NCI-H524 (cell line): ENCODE measurements at places on chromosomes 1 and 21.

DNA sequence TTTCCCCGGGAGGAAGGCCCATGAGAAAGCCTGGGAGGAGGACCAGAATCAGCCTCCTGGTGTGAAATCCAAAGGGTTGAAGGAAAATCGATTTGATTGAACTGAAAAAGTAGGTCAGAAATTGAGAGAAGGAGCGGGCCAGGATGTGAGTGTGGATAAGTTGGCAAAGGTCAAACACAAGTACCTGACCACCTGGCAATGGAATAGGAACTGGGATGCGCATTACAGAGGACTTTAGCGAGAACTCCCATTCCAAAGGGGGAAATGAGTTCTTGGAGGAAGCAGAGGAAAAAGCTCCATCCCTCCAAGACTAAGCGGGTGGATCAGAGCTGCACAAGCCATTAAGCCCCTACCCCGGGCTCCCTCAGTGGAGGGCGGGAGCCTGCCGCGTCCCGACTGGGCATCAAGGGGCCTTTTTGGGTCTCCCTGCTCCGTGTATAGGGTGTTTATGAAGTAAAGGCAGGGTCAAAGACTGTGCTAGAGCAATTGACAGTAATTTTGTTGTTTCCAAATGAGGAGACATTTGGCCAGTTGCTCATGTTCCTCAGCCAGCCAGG lies 56.4 kb downstream of the TGFB2 start:
- DNase-seq = no peak

- peak; percentile 70 for DNase-seq
These were observed 68.8 kb upstream of the SSX2IP start for GRCh38 chr1:84758968-84759491.

DNA sequence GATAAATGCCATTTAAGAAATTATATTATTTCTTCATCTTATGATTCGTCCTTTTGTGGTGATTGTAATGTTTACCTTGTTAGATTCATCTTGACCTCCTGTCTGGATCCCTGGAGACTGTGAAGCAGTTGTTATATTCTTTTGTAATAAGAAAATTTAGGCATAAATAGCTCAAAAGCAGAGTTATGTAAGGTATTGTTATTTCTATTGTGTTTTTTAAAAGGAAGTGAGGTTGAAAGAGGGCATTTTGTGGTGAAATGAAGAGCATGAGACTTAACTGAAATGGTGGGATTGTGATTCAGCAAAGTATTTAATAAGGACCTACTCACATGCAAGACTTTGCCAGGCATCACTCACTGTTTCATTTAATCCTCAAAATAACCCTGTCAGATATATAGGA lies 104.0 kb downstream of the PDE4B start:
- DNase-seq = no peak

- no peak for DNase-seq
These were observed 1.3 kb downstream of the CMPK1 start for GRCh38 chr1:47334765-47335435.

DNA sequence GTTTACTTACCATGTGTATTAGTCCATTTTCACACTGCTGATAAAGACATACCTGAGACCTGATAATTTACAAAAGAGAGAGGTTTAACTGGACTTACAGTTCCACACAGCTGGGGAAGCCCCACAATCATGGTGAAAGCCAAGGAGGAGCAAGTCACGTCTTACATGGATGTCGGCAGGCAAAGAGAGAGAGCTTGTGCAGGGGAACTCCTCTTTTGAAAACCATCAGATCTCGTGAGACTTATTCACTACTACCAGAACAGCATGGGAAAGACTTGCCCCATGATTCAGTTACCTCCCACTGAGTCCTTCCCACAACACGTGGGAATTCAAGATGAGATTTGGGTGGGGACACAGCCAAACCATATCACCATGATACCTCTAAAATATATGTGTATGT lies 39.3 kb upstream of the ERRFI1 start:
- DNase-seq = no peak

- DNase-seq = no peak
These were observed 6.2 kb upstream of the LBR start for GRCh38 chr1:225434046-225434445.

- DNase-seq = no peak
These were observed 116.5 kb downstream of the BRINP2 start for GRCh38 chr1:177287270-177287669.

GRCh38 chr1:206754011-206754410 lies 16.6 kb upstream of the IL19 start:
- DNase-seq = no peak

- DNase-seq = no peak
These were observed 2.6 kb downstream of the LRRC41 start for GRCh38 chr1:46300673-46301405.

GRCh38 chr1:245768596-245768995 lies 613.8 kb downstream of the KIF26B start:
- no peak for DNase-seq

GRCh38 chr1:207031632-207032264 lies 808 bp downstream of the C1orf116 start:
- DNase-seq = no peak

DNA sequence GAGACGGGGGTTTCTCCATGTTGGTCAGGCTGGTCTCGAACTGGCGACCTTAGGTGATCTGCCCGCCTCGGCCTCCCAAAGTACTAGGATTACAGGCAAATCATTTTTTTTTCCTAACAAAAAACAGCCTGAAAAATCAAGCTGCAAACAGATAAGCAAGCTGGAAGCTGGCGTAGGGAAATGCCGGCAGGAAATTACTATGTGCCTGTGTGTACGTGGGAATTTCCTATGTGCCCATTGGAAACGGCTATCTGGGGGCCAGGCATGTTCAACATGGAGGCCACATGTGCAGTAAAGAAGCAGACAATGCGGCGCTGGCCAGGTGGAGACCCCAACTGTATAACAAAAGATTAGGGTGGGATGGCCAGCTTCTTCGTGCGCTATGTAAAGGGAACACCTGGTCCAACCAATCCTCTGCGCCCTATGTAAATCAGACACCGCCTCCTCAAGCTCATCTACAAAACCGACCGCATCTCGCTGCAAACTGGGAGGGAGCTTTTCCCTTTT lies 9.1 kb upstream of the AADACL4 start:
- DNase-seq = no peak

GRCh38 chr1:40620150-40620549 lies 45.3 kb downstream of the RIMS3 start:
- DNase-seq = no peak

GRCh38 chr1:82015444-82015843 lies 214.7 kb downstream of the ADGRL2 start:
- no peak for DNase-seq

DNA sequence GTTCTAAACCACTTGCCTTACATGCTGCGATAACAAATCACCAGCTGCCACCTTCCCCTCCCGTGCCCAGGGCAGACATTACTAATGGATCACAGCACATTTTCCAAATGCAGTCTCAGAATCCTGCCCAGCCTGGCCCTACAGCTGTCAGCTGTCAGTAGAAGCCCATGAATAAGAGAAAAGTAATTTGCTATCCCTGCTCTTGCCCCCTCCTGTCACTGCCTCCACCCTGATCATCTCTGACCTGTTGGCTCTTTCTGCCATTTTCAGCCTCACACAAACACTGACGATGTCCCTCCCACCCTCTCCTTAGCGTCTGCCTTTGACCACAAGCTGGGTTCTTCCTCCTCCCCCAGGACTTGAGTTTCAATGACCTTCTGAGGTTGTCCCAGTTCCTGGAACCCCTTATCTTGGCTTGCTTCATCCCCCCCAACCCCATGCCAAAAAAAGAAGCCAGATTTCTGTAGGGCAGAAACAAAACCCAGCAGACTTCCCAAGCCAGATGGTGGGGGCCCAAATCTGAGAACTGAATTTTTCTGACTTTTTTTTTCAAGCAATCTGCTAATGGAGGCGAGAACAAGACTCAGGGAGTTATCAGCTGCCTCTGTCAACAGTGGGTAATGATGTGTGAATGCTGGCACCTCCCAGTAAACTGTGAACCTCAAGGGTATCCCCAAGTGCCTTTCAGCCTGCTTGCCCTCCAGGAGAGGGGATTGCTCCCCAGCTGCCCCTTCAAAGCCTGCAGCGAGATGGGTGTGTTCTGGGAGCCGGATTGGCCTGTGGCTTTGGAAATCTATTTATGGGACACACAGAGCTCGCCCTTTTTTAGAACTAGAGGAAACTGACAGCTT lies 216.5 kb upstream of the VAMP3 start:
- no peak for DNase-seq

DNA sequence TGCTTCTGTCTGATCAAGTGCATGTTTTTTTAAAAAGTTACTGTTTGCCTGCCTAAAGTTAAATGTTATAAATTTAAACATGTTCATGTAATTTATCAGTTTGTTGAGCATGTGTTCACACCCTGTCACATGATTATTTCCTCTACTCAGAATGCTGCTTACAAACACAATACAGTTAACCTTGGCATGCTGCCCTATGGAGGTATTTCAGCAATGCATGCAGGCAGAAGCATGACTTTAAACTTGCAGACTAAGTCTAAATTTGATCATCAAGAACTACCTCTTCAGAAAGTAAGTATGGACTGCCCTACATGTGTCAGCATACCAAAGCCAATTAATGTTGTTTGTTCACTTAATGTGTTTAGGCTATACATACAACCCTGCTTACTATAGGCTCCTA lies 161.6 kb downstream of the LRRC40 start:
- no peak for DNase-seq

DNA sequence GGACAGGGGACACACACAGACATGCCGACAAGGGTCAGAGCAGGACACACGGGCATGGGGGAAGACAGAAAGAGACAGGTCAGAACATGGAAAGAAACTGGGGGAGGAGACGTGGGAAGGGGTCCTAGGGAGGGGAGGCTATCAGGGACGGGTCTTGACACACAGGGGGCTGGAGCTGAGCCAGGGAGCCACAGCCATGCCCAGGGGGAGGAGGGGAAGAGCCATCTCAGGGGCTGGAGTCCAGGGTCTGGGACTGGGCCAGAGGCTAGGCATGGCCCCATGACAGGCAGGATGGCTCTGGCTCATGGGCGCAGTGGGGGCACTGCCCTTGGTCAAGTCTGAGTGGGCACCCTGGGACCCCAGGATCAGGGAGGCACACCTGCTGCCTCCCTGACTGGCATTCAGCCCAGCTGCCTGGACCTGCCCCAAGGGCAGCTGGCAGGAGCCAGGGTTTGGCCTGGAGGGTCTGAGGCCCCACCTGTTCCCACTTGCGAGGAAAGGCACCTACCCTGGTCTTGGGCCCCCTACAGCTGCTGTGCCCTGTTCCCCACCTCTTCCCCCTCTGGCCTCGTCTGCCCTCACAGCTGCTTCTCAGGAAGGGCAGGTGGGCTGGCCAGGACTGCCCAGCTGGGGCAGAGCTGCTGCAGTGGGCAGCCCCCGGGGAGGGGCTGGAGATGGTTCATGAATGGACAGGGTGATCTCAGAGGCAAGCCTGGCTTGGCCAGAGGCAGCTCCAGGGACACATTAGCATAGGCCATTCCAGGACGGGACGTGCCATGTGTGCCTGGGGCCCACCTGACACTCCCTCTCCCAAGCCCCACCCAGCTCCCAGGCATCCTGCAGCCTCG lies 42.9 kb downstream of the HSPG2 start:
- no peak for DNase-seq

- no peak for DNase-seq
These were observed 6.2 kb upstream of the PRDM16 start for GRCh38 chr1:3062616-3063378.

DNA sequence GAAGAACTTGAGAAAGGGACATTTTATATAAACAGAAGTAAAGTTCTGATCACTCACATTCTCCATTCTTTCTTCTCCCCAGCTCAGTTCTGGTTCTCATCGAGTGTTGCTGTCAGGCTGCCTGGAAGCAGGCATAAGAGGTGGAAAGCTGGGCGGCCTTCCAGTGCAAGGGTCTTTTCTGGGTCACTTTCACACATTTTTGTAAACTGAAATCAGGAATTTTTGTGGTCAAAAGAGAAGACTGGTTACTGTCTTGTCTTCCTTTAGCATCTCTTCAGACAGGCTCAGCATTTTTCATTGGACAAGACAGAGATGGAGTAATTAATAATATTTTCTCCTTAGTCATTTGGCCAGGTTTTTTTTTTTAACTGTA lies 93.7 kb downstream of the CTH start:
- DNase-seq = no peak

DNA sequence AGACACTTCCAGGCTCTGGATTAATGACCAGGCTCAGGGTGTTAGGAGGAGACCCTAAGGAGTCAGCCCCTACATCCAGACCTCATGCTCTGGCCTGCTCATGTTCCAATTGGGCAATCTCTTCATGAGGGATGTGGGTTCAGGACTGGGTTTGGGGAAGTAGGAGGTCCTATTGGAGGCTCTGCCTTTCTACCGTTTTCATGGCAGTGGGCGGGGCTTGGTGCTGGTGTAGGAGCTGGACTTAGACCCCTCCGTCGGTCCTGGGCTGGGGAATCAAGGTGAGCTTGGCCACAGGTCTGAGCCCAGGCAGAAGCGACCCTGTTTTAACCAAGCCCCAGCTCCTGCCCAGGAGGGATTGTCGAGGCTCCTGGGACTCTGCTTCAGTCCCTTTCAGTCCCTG lies 123.4 kb downstream of the PRDM16 start:
- DNase-seq = no peak

DNA sequence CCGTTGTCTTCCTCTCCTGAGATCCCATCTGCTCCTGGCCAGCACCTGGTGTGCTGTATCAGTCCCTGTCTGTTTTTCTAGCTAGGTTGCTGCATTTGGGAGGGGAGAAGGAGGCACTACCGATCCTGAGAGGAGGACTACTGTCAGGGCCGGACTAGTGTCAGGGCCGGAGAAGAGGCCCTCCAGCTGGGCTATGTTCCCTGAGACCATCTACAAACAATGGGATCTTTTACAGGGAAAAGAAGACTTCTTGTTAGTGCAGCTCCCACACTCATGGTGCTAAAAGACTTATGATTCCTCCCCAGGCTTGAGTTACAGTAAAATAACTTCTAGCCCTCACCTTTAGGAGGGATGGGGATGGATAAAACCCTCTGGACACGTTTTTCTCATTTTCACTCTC lies 141.0 kb upstream of the TNR start:
- DNase-seq = no peak

GRCh38 chr1:67482733-67483482 lies 52.7 kb upstream of the SERBP1 start:
- no peak for DNase-seq

DNA sequence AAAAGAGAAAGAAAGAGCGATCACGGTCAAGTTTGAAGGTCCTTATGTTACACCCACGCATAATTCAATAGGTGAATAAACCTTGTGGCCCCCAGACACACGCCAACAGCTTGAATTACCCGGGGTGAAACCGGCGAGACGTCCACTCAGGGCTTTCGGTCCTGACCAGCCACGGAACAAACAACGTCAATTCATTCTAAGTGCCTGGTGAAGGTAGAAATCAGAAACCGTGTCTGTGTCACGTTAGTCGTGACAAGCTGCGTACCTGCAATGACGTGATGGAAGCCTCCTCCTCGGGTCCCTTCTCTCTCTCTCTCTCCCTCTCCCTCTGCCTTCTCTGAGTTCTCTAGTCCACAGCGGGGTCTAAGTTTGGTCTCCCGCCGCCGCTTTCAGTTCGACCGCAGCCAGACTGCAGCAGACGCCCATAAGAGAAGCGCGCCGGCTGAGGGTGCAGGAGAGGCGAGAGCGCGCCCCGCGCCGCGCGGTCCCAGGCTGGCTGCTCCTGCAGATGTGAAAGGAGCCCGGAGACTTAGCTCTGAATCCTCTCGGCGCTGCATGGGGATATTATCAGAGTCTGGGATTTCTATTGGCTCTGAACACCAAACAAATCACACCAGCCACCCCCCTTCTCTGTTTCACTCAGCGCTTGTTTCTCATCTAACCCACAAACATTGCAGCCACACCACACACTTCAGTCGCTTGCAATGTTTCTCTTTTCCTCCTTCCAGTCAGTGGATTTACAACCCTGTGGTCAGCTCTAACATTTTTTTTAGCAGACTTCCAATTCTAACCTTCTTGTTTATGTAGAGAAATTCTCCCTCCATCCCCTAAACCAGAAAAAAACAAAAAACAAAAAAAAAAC lies at the start of gene GREM2:
GREM2 (minus strand) TSS at position 537 of the 862 bp plus-strand sequence. CDS start 118,680 bp downstream, outside the sequence.
- peak; percentile 67 for DNase-seq
